ENCODE measurements at places on chromosomes 7 and 10.
A peak's percentile ranks its signal among the peaks of the same experiment; 100 is the strongest.

GRCh38 chr10:113041324-113041723, 91.3 kb downstream of the TCF7L2 start:
- no peak for DNase-seq

DNA sequence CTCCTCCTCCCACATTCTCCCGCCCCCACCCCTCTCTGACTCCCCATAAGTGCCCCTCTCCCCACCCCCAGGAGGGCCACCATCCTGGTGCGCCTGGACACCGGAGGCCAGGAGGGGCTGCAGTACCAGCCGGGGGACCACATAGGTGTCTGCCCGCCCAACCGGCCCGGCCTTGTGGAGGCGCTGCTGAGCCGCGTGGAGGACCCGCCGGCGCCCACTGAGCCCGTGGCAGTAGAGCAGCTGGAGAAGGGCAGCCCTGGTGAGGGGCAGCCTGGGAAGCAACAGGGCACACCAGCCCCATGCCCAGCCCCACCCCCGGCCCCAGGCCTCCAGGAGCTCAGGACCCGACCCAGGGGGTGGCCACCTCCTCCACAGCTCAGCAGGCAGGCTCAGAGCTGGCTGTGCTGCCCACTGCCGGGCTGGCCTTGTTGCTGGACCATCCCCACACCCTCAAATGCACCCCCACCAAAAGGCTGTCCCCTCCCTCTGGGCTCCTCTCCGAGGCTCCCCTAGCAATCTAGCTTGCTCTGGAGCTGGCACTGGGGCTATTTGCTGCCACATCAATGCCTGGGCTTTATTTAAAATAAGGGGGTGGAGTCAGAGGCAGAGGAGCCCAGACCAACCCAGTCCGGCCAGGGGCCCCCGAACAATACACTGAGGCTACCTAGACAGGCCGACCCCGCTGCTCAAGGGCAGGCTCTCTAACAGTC, 14.8 kb downstream of the ATG9B start:
- no peak for DNase-seq

- no peak for DNase-seq
Measured at GRCh38 chr7:23075571-23075970, 30.0 kb upstream of the KLHL7 start.

- DNase-seq = no peak
Measured at GRCh38 chr7:43600056-43600455, 17.1 kb downstream of the STK17A start.

DNA sequence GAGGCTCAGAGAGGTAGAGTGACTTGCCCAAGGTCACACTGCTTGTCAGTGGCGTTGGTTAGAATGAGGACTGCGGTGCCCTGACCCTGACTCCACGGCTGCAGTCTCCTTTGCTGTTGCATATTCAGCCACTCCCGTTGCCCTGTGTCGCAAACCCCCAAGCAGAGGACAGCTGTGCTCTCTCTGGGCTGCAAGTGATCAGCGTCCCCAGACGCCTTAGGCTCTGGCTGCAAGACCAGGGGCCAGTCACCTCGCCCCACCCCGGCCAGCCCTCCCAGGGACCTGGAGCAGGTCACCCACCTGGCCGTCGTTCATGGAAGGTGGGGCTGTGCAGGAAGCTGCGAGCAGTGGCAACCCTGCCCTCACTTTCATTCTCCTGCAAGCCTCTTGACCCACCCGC, 51.7 kb upstream of the NANOS1 start:
- DNase-seq = no peak

DNA sequence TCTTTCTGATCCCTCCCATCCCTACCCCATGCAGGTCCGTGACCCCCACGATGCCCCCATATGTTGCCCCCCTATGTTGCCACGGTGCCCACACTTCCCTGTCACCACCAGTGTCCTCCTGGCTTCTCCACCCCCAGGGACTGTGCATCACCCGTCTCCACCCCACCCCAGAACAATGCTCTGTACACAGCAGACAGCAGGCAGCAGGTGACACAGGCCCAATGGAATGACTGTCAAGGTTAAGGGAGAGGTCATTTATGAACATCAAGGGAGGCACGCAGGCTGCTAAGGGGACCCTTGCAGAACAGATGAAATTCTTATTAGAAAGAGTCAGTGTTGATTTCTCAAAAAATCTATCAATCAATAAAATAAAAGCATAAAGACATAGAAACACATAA, 71.5 kb downstream of the PARP12 start:
- no peak for DNase-seq

- DNase-seq = no peak
Measured at GRCh38 chr10:133224756-133225372, 5.2 kb upstream of the UTF1 start.

GRCh38 chr7:92636018-92636560, 45.9 kb upstream of the FAM133B start:
- DNase-seq = no peak

GRCh38 chr7:18864967-18865366, 252.5 kb downstream of the TWIST1 start:
- DNase-seq = no peak

GRCh38 chr10:6689036-6689435, 109.0 kb upstream of the PRKCQ start:
- DNase-seq = no peak

- no peak for DNase-seq
Measured at GRCh38 chr7:22361795-22362194, 4.8 kb upstream of the RAPGEF5 start.

- DNase-seq = peak; percentile 95
Measured at GRCh38 chr10:131981429-131982184, at the start of gene BNIP3. TSS of gene BNIP3 (minus strand) at chr10:131981923. CDS start at chr10:131981806, 117 bp downstream.

- DNase-seq = no peak
Measured at GRCh38 chr7:13181216-13181615, 493.8 kb downstream of the ARL4A start.

GRCh38 chr7:891805-892204, 15.5 kb downstream of the GET4 start:
- no peak for DNase-seq

GRCh38 chr10:93552780-93553179, 13.7 kb upstream of the FFAR4 start:
- no peak for DNase-seq

DNA sequence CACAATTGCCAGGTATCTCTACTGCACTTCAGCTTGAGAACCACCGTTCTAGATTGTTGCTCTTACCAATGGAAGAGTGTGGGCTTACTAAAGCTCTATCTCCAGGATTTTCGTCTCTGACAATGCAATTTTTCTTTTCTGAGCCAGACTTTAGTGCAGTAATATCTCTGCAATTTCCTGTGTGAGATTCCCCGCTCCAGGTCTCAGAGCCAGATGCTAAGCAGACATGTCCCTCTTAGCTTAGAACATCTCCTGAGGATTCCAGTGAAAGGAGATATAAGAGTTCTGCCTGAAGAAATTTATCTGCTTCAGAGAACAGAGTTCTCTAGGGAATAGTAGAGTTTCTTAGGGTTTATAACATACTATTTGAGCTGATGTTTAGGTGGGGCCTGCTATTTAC, 82.0 kb downstream of the SND1 start:
- DNase-seq = no peak

GRCh38 chr7:93307131-93307660, 75.0 kb downstream of the VPS50 start:
- no peak for DNase-seq

GRCh38 chr7:75885036-75885435, 6.2 kb downstream of the RHBDD2 start:
- DNase-seq = no peak

DNA sequence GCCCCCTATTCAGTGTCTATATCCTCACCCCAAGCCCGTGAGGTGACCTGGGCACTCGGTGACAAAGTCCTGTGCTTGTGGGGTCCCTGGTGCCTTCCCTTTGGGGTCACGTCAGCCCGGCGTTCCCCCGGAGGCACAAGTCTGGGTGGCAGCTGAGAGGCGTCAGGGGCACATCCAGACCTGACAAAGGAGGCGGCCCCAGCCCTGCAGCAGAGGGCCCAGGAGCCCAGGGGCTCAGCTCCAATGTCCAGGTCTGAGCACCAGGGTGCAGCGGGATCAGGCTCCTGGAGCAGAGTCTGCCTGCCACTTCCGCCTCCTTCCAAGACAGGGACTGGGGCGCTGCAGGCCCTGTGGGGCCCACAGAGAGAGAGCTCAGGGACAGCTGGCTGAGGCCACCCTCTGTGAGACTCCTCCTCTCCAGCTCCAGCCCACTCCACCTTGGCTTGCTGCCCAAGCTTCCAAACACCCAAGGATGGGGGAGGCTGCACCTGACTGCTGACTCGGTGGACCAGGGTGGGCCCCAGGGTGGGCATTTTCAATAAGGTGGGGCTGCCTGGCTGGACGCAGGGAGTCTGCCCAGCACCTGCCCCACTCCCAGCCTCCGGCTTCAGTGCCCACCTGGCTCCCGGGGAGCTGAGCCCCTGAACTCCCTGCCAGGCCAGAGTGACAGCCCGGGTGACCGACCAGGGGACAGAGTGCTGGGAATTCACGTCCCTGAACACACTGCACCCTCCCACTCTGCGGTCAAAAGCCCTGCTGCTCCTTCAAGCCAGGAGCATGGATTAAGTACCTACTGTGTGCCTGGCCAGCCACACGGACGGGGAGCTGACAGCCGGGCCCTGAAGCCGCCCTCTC, 1.0 kb upstream of the KNDC1 start:
- no peak for DNase-seq

DNA sequence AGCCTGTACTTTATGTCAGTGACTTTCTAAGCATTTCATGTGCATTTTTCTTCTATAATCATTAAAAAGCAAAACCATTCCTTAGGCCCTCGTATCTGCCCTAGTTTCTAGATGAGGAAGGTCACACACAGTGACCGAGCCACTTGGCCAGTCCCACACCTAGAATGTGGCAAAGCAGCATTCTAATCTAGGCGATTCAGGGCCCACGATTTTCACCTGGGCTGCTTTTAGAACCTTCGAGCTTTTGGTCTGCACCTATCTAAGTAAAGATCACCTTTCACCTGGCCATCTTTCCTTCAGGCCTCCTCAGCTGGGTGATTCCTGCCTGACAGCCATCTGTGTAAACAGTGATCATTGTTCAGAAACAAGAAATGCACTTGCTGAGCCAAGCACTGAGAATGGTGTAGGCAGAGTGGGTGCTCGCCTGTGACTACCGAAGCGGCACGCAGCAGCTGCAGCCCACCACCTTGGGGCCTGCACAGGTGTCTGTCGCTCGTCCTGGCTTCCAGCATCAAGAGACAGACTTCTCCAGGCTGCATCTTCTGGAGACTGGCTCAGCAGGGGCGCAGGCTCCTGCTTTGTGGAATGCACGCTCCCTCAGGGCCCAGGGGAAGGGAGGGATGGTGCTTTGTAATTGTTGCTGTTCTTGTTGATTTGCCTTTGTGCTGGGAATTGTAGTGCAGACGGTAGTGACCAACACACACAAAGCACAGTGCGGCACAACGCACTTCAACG, 149.0 kb upstream of the INSYN2A start:
- no peak for DNase-seq

GRCh38 chr10:62858364-62858763, 42.2 kb upstream of the EGR2 start:
- DNase-seq = no peak

- DNase-seq = no peak
Measured at GRCh38 chr10:79147796-79148451, 79.2 kb downstream of the ZMIZ1 start.

DNA sequence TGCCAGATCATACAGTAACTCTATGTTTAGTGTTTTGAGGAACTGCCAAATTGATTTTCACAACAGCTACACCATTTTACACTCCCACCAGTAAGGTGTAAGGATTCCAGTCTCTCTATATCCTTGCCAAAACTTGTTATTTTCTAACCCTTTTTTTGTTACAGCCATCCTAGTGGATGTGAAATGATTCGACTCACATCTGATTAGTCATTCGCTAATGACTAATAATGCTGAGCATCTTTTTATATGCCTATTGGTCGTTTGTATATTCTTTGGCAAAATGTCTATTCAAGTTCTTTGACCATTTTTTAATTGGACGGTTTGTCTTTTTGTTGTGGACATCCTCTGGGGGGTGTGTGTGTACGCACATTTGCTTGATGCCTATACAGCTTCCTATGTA, 142.8 kb downstream of the DGKB start:
- no peak for DNase-seq

GRCh38 chr10:119680050-119680449, 28.9 kb downstream of the BAG3 start:
- DNase-seq = no peak

- DNase-seq = no peak
Measured at GRCh38 chr10:77268721-77269120, 368.9 kb downstream of the KCNMA1 start.

- no peak for DNase-seq
Measured at GRCh38 chr10:67242528-67242927, 316.7 kb downstream of the LRRTM3 start.

- DNase-seq = no peak
Measured at GRCh38 chr10:118961436-118961835, 68.1 kb upstream of the NANOS1 start.

GRCh38 chr10:23534326-23534725, 95.5 kb downstream of the OTUD1 start:
- DNase-seq = no peak

DNA sequence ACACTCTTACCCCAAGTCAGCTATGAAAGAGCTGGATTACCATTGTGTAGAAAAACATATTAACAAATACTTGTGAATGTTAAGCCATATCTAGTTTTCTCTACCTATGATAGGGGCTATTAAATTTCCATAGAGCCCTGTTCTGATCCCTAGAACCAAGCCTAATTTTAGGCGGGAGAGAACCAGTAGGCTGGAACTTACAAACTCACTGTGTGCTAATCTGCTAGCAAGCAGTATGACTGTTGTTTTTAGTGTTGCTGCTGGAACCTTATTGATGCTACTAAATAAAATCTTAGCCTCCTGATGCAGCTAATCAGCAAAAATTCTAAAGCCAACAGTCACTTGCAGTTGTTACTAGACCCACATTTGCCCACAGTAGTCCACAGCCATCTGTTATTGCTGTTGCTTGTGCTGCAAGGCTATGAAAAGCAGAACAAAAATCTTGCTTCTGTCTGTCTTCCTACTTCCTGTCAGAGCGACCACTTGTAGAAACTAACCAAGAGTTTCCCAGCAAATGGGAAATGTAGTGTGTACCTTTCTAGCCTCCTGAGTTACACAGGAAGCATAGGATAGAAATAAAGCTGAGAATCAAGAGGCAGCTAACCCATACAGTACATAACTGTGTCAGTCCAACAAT, 368.4 kb downstream of the ARL4A start:
- no peak for DNase-seq

- DNase-seq = no peak
Measured at GRCh38 chr10:32950591-32951108, 7.4 kb downstream of the ITGB1 start.

DNA sequence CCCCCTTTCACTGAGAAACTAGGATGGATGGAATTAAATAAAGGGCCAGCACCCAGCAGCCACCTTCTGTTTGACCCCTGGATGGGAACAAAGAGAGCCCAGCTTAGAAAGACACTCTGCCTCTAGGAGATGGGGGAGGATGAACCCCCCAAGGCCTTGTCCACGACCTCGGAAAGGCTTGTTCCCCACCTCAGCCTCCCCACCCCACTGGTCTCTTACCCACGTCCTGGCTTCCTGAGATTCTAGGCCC, 9.7 kb downstream of the ITPRIP start:
- no peak for DNase-seq
